ENCODE measurements at places on chromosomes 5 and 9.

GRCh38 chr5:124910354-124911016, 164.0 kb upstream of the ZNF608 start:
- no peak for DNase-seq

DNA sequence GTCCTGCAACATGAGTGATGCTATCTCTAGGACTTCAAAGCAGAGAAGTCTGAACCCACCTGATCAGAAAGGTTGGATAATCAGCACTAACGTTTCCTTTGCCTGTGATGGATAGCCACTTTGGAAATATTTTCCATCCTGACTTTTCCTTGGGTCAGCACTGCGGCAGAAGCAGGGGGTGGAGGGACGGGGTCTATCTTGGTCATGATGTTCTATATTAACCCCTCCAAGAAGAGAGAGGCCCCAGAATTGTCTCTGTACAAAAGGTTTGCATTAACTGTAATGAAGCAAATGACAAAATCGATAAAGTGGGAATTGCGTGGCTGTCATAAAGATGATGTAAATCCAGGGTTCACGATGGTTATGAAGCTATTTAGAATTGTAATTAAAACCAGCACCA, 279.8 kb upstream of the PANK3 start:
- DNase-seq = no peak

DNA sequence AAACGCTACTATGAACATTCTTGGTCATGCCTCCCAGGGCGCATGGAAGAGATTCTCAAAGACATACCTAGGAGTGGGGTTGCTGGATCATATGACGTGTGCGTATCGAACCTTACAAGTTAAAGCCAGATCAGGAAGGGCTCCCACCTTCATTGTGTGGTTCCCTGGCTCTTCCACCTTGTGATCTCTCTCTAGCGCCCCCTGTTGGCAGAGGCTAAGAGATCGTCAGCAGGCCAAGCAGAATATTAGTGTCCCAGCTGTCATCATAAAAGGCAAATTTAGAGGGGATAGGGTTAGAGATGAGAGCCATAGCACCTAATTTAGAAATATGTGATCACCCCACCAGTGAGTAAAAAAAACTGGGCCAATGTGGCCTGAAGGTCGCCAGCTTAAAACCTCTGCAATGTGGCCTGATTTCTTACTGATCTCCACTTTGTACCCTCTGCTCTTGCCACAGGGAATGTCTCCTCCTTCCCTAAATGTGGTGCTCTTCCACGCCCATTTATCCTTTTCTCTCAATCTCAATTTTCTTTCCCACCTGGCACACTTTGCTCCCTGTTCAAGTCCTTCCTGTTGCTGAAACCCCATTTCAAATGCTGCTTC, 91.7 kb upstream of the SHB start:
- DNase-seq = no peak

DNA sequence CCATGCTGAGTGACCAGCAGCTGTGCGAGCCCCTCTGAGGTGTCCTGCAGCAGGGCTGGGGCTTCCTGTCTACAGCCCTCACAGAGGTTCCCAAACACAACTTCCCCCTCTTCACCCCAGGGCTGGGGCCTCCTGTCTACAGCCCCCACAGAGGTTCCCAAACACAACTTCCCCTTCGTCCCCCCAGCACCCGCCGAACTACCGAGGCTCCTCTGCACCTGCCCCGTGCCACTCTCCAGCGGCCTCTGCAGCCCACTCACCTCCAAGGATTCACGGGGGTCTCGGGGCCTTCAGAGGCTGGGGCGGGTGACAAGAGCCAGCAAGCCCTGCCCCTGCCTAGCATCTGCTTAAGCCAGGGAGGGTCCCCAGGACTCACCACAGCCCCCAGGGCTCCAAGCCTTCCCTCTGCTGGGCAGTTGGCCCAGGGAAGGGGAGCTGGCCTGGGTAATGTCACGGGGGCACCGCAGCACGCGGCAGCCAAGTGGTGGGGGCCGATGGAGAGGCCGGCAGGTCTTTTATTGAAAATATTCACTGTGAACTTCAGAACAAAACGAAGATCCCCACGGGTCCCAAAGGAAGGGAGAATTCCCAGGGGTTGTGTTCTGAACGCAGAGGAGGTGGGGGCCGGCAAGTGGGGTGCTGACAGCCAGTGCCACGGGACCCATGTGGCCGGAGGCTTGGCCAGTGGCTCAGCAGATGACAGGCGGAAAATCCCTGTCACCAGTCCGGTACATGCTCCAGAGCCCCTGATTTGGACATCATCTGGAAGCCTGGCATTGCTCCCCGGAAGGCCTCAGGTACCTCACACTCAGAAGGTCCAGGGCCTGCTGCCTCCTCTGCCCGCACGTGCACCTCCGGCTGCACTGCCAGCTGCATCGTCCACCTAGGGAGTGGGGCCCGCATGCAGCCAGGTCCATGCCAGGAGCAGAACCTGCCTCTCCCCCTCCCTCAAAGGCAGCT, 125.3 kb downstream of the ADAMTS2 start:
- no peak for DNase-seq

GRCh38 chr9:20994486-20994885, 37.0 kb downstream of the HACD4 start:
- no peak for DNase-seq

- no peak for DNase-seq
These were observed 22.8 kb upstream of the CERCAM start for GRCh38 chr9:128397831-128398230.
